ENCODE measurements at places on chromosomes 4 and X. TPM values are rescaled to one million over a fixed set of nuclear protein-coding genes. Genes with fewer than 3 reads are reported as not detected.

Gene KCNE5
- total RNA-seq: 2.6 TPM

Gene STK32B
- total RNA-seq: 0.69 TPM

Gene ADH1B
- not detected for total RNA-seq

Gene COQ2
- total RNA-seq: 7.3 TPM

Gene HMGB3
- total RNA-seq: 103 TPM

Gene ASMT
- total RNA-seq: 0.45 TPM

Gene GUCY1A1
- total RNA-seq: 52.2 TPM

Gene GRIA3
- total RNA-seq: 2.3 TPM

Gene CNKSR2
- total RNA-seq: 11.2 TPM

Gene SPANXA2
- not detected for total RNA-seq

Gene GLRA2
- total RNA-seq: not detected

Gene RAB40AL
- total RNA-seq: 2.0 TPM

Gene KCTD8
- 6.6 TPM for total RNA-seq

Gene EPHA5
- total RNA-seq: 0.75 TPM

Gene LINC00632
- 308 TPM for total RNA-seq

Gene WNK3
- total RNA-seq: 17.2 TPM

Gene ENPEP
- total RNA-seq: 11.9 TPM

Gene TCEAL7
- 16.6 TPM for total RNA-seq

Gene SULT1E1
- 118 TPM for total RNA-seq

Gene EGF
- 1.0 TPM for total RNA-seq

Gene CHST7
- total RNA-seq: 0.40 TPM

Gene BMP3
- total RNA-seq: 0.07 TPM

Gene TLR7
- total RNA-seq: 0.04 TPM

Gene CDS1
- 18.7 TPM for total RNA-seq

Gene PDE6B
- total RNA-seq: 9.0 TPM

Gene ZNF157
- total RNA-seq: 1.1 TPM

Gene MOSPD2
- 12.1 TPM for total RNA-seq

Gene MAGEA12
- total RNA-seq: not detected

Gene TBL1X
- total RNA-seq: 34.5 TPM

Gene FAM47A
- total RNA-seq: not detected

Gene PRDM5
- 23.6 TPM for total RNA-seq

Gene PLP1
- 0.11 TPM for total RNA-seq

Gene RP2
- 8.7 TPM for total RNA-seq

Gene SSX3
- not detected for total RNA-seq

Gene UCHL1
- 181 TPM for total RNA-seq

Gene MSANTD1
- 2.5 TPM for total RNA-seq

Gene AFF2
- 5.8 TPM for total RNA-seq

Gene GSX2
- not detected for total RNA-seq

Gene CBR4
- total RNA-seq: 46.3 TPM

Gene ADGRL3
- 68.3 TPM for total RNA-seq

Gene LRP2BP
- total RNA-seq: 1.6 TPM

Gene TMEM35A
- 6.2 TPM for total RNA-seq

Gene VCX2
- not detected for total RNA-seq

Gene GPRASP3
- 8.5 TPM for total RNA-seq

Data from mesothelial cell of epicardium (in vitro differentiated cells).